ENCODE measurements at places on chromosomes 11 and 22.

GRCh38 chr22:28813772-28814518 is 13.6 kb upstream of the XBP1 start:
- DNase-seq, result peak; percentile 83

GRCh38 chr22:49158741-49159564 is 668.7 kb downstream of the BRD1 start:
- no peak for DNase-seq

DNA sequence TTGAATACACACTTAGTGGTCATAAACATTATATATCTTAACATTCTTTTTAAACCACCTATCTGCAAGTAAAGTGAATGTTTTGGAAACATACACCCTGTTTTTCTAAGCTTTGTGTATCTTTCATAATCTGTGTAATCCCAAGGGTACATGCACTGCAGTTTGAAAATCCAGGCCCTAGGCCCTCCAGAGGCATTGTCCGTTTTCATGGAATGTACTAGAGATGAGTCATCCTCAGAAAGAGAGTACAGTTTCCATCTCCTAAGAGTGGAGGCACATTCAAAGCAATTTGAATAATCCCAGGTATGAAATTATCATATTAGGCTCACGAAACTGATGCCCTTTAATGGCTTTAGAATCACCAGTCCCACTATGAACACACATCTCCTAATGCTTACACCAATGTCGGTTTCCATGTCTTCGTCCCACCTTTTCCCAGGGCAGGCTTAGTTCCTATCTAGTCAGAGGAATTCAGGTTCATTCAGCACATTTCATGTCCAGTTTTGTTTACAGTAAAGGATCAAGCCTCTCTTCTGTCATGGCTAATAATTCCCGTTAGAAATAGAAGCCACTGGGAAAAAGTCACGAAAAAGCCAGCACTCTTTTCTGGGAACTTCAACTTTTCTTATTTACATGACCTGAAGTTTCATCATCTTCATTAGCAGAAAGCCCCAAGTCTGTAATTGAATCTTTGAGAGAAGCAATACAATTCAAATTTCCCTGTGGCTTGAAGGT is 39.5 kb upstream of the CD44 start:
- no peak for DNase-seq

DNA sequence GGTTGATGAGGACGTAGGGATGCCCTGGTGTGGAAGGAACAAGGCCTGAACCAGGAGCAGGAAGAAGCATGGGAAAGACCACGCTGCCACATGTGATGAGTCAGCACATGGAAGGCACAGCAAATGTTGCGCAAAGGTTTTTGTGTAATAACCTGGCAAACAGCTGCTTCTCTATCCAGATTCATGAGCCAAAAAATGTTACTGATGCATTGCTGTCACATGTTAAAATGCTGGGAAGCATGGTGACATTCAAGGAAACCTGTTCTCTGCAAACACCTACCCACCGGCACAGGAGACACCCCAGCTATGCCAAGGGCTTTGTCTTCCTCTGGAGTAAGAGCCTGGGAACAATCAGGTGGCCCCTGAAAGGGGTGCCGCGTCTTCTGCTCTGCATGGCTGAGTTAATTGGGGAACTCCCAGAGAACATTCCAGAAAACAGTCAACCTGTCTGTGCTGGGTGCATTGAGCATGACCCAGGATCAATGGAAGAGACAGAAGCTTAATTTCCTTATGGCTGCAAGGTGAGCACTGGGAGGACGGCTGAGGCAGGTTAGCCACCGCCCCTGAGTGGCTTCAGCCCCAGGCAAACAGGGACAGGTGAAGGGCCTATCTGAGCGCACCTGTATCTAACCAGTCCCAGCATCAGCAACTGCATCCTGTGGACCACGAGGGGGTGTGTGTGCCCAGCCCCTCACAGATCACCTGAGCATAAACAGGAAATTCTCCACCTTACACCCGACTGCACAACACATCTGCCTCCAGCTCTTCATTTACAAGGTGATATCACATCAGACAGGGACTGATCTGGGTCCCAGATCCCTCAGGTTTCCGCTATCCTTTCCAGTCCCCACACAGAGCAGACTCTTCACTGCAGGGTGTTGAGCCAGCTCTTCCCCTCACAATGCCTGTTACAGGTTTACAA is 108.4 kb downstream of the GGTLC2 start:
- DNase-seq, result peak; percentile 15

DNA sequence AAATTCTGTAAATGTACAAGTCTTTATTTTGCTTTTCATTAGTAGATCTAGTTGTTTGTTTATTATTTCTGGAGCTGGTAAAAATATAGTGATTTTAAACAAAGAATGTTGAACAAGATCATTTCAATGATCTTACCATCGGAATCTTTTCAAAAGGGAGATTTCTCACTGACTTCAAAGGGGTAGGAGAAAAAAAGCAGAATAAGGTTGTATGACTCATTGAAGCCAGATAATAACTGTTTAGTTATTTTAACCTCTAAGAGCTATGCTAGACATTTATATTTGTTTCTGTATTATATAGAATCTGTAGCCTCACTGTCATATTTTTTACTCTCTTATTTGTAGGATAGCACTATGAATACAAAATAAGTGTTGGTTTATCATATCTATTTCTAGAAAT is 8.1 kb upstream of the PDE3B start:
- no peak for DNase-seq

DNA sequence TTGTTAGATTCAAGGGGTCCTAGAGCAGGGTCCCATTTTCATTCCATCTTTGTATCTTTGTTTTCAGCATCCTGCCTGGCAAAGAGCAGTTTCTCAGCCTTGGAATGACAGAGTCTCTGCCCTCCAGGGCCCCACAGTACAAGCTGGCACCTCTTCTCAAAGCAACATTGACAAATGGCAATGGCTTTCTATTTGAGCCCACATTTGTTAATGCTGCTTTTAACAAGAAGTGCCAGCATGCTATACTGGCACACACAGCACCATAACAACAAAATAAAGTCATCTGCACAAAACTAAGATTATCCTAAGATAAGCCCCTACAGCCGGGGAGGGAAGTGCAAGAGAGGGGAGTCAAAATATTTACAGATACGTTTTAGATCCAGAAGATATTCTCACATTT is 309.7 kb upstream of the C11orf87 start:
- DNase-seq, result peak; percentile 6

- no peak for DNase-seq
Observed at GRCh38 chr11:95434009-95434408, 203.0 kb upstream of the SESN3 start.

DNA sequence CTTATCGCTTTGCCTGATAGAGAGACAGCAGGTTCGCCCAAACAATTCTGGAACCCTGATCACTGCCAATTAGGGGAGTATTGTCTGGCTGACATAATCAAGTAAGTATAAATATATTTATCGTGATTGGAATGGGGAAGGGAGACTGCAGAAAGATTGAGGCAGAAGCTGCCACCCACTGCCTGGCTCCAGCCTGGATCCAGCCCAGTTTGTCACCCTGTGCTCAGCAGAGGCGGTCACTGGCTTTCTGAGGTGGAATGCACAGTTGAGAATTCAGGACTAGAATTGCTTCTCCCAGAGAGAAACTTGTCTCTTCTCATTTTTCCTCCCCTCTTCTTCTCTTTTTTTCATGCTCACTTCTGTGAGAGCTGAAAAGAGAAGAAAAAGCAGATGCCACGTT is 25.9 kb downstream of the GRAP2 start:
- DNase-seq, result no peak

GRCh38 chr22:37016134-37016910 is 2.9 kb downstream of the TST start:
- DNase-seq, result peak; percentile 72

- no peak for DNase-seq
Observed at GRCh38 chr22:26303475-26303874, 125.6 kb upstream of the ASPHD2 start.

DNA sequence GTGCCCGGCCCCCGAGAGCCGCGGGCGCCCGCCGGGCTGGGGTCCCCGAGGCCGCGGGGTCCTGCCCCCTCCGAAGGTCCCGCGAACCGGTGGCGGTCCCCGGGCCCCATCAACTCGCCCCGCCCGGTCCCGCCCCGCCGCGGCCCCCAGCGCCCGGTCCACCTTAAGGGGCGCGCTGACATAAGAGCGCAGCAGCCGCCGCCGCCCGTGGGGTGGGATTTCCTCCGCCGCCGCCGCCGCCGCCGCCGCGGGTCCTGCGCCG is at the start of gene ZDHHC8:
Gene ZDHHC8, plus strand, starts transcription at position 208 of the 262 bp plus-strand sequence. CDS start 144 bp downstream, outside the sequence.
- DNase-seq, result peak; percentile 77

- DNase-seq, result no peak
Observed at GRCh38 chr11:111193924-111194490, 51.5 kb upstream of the POU2AF2 start.

GRCh38 chr22:29886596-29886995 is 3.6 kb downstream of the MTMR3 start:
- DNase-seq, result no peak

DNA sequence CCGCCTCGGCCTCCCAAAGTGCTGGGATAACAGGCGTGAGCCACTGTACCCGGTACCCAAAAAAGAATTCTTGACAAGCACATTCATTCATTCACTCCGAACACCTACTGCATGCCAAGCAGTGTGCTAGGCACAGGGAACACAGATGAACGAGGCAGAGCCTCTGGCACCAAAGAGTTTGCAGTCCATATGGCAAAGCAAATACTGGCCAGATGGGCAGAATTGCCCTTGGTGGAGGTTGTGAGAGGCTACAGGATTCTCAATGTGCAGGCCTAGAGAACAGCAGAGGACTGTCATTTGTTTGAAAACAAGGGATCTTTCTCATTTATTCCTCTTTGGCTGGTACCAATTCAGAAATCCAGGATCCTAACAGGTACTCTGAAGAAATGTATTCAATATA is 27.5 kb upstream of the MTCH2 start:
- DNase-seq, result no peak

DNA sequence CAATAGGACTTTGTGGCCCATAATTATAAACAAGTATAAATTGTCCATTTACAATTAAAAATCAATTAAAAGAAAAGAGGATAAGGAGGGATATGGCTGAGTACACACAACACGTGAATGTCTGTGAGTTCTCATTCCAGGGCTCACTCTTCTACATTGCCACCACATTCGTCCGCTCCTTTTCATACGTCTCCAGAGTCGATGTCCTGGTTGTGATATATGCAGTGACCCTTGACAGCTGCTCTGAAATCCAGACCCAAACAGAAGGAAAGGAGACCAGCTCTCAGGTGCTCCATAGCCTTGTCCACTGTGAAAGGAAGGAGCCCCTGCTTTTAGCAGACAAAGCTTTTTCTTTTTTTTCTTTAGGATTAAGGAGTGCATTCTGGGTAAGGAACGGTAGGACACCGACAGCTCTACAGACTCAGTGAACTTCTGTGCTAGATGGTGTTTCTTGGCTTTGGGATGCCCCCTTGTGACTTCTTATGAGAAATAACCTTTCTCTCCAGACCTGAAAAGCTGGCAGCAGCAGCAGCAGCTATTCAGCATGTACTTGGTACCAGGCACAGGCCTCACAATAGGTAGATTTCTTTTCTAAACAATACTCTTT is 19.7 kb upstream of the DNAJB13 start:
- DNase-seq, result peak; percentile 37

DNA sequence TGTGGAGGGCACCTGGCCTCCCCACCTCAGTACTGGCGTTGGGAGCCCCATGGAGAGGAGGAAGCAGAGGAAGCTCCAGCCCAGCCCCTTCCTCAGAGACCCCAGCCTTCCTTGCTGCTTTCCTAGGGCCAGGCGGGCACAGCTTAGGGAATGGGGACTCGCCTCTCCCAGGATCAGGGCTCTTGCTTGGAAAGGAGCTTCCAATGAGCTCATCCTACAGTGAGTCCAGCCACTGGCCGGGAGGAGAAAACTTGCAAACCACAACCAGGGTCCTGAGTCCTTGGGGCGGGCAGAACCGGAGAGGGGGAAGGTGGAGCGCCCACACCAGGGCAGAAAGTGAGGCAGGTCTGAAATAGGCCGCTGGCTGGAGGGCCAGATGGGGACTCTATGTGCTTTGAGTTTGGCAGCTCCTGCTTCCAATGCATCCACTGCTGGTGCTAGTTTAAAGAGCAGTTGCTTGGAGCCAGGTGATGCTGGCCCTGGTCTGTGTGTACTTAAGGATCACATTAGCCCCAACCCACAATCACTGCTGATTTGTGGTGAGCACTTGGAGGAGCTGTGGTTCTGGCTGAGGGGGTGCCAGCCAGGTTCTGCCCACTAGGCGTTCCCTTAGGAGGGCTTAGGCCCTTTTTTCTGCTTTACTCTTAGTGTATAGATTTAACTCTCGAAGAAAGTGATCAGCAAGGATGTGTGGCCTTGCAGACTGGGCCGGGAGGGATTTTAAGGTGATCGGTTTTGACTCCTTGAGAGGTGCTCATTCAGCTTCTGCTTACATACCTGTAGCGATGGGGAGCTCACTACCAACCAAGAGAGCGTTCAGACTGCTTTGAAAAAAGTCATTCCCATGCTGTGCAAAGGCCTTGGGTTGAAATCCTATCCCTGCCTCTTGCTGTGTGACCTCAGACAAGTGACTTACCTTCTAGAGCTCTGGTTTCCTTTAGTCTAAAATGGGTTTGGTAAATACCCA is 81.9 kb downstream of the TP53I11 start:
- no peak for DNase-seq

DNA sequence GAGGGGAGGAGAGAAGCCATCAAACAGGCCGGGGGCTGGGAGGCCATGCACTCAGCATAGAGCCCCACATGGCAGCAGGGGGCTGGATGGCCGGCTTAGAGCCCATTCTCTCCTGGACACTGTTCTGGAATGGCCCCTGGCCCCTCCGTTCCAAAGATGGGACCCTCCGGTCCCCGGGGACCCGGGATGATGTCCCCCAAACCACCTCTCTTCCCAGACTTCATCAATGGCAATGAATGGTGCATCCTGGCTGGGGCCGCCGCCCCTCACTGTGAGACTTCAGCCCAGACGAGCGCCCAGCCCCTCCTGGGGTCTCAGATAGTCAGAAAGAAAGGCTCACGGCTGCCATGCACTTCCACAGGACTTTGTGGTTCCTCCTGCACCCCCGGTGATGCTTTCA is 13.8 kb upstream of the RTN4R start:
- no peak for DNase-seq

DNA sequence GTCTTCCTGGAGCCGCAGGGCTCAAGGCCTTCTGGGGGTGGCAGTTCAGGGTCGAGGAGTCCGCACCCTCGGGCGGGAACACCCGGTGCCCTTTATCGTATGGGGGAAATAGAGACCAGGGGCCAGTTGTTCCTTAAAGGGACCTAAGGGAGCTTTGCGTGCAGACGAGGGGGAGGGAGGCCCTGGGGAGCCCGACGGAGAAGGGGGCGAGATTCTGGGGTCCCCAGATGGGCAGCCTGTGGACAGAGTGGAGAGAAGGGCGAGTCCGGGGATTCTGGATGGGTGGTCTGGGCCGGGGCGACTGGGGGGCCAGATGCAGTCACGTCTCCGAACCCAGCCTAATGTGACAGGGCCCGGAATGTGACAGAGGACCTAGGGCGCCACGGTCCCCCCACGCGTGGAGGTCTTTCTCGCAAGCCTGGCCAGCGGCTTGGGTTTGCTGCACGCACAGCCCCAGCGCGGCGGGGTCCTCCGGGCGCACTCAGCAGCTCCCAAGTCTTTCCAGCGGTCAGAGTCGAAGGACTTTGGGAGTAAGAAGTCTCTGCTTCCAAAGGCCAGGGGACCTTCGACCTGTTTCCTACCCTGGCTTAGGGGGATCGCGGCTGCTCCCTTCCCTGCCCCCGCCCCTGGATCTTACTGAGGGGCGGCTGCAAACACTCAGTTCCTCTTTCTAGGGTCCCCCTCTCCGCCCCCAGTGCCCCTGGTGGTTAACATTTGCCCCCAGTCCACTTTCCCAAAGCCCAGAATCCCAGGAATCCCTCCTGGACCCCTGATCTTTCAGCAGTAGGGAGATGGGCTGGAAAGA is 547 bp downstream of the TUBA8 start:
- DNase-seq, result no peak

Data from stomach (tissue), 19 donors.